Stimulated activated CD4-positive, alpha-beta T cell treated with anti-CD3 and anti-CD28 coated beads, Interleukin-4, amount 100 ng/mL, for 4 hours (primary cell): ENCODE measurements at places on chromosomes 16 and 17.
A peak's percentile ranks its signal among the peaks of the same experiment; 100 is the strongest.

DNA sequence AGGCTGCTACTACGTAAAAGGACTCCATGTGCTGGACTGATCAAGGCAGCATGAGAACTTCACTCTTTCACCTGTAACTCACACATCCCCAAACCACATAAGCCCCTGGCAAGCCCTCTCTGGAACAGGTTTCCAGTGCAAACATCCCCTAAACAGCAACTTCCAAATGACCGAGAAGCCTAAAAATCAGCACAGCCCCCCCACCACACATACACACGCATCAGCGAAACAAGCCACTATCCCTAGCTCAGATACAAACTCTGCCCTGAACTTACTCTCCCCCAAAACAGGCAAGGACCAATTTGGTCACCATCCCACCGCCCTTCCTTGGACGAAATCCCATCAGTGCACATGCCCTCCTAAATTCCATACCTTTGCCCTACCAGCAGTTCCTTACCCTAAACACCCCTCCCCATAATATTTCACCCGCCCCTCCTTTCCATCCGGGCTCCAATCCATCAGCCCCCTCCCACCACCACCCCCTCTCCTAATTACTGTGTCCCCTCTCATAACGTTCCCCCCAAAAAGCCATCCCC is 735 bp downstream of the LSM12 start:
- DNase-seq: no peak

- DNase-seq: peak; percentile 79
These were observed at the start of the genes ACADVL and DLG4 for GRCh38 chr17:7219812-7220592. TSS of gene ACADVL (plus strand) at chr17:7219938. CDS start at chr17:7219985, 47 bp downstream. TSS of gene DLG4 (minus strand) at chr17:7219836.

GRCh38 chr16:2710021-2710710 is 9.9 kb downstream of the PRSS27 start:
- no peak for DNase-seq

DNA sequence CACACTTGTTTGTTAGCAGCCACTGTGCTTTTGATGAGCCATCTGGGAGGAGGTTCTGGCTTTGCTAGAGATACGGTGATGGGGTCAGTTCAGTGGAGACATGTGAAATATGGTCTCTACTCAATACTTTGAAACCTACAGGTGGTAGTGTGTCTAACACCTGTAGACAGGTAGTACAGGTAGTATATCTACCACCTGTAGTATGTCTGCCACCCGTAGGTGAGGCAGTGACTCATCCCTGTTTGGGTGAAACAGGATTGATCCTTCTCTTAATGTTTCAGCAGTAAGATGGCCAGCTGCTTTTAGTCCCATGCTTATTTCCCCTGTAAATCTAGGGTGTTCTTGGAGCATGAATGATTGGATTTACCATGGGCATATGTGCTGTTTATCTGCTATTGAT is 240.8 kb downstream of the SNX29 start:
- DNase-seq: no peak

GRCh38 chr16:20899071-20899470 is 1.1 kb downstream of the DCUN1D3 start:
- no peak for DNase-seq

DNA sequence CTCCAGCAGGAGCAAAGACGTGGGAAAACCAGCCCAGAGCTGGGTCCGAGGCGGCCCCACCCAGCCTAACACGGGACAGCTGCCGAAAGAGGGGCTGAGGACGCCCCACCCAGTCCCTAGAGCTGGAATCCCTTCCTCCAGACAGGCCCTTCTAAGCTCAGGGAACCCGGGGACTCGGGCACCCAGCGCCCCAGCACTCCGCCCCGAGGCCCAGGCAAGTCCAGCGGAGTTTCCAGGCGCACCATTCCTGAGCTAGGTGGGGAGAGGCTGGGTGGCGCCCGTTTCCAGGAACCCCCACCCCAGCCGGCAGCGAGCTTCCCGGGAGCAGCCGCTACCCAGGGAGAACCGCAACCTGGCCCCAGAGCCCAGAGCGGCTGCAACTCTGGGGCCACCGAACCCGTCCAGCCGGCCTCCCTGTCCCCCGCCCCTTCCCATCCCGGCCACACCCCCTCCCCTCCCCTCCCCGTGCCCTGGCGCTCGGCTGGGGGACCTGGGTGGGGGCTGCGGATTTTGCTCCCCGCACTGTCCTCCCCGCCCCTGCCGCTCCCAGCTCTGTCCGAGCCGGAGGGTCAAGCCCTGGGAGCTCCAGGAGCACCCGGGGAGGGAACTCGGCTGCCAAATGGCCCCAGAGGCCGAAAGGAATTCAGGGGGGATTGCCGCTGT is 536 bp downstream of the TMC6 start:
- DNase-seq: no peak

- DNase-seq: no peak
These were observed 26.2 kb downstream of the ANKRD40 start for GRCh38 chr17:50681263-50682200.

DNA sequence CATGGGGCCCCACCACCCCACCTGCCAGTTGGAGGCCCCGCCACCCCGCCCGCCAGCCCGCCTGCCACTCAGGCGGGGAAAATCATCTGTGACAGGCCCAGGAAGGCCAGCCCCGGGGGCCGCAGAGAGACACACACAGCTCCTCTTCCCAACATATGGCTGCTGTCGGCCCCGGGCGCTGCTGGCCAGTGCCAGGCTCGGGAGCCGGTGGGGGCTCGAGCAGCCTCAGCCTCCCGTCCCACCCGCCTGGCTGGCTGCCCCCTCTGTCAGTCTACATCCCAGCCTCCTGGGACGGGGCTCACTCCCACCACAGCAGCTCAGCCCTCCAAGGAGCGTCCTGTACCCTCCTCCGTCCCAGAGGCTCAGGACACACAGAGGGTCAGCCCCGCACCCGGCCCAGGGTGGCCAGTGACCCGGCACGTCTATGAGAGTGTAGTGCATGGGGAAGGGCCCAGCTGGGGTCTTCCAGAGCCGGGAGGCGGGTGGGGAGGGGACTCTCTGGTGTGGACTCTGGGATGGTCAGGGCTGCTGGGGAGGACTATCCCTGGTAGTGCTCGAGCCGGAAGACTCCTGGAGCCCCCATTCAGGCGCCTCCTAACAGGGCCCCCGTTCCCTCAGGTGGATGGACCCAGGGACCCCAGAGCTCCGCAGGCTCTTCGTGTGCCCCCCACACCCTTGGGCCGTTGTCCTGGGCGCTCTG is 3.6 kb upstream of the PRR35 start:
- no peak for DNase-seq

DNA sequence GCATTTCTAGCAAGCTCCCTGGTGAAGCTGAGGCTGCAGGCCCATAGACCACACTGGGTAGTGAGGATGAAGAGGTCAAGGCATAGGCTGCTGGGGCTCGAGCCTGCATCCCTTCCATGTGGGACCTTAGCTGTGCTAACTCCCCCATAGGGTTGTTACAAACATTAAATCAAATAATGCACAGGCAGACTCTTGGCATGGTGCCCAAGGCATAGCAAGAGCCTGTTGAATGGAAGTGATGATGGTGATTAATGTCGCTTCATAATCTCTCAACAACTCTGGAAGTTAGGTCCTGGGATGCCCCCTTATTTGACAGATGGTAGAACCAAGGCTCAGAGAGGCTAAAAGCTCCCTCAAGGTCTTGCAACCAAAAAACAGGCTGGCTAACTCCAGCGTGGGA is 283.9 kb upstream of the EEF2KMT start:
- no peak for DNase-seq

DNA sequence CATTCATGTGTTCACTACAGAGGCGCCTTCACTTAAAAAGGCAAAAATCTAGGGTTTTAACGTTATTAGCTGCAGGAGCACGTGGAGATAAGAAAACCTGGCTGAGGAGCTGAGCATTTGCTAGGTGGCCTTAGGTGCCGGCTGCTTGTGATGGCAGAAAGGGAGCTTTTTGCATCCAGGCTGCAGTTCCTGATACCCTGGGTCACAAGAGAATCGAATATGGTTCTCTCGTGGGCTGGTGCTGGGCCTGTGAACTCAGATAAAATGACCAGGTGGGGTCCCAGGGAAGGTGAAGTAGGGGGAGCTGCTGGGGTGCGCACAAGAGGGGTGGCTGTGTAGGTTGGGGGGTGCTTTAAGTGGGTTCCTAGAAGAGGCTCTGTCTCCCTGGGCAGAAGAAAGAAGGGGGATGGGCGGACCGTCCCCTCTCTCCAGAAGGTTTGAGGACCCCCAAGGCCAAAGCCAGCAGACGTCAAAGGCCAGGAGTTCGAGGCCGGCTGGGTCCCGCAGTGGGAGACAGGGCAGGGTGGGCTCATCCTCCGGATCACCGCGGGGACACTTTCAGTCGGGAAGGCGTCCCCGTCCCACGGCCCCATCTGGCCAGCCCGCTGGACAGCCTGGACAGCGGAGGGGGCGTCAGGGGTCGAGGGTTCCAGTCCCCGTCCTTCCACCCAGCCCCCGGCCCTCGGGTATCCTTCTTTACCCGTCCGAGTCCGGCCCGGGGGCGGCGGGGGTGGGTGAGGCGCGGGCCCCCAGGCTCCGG is 740 bp upstream of the CMIP start:
- no peak for DNase-seq

DNA sequence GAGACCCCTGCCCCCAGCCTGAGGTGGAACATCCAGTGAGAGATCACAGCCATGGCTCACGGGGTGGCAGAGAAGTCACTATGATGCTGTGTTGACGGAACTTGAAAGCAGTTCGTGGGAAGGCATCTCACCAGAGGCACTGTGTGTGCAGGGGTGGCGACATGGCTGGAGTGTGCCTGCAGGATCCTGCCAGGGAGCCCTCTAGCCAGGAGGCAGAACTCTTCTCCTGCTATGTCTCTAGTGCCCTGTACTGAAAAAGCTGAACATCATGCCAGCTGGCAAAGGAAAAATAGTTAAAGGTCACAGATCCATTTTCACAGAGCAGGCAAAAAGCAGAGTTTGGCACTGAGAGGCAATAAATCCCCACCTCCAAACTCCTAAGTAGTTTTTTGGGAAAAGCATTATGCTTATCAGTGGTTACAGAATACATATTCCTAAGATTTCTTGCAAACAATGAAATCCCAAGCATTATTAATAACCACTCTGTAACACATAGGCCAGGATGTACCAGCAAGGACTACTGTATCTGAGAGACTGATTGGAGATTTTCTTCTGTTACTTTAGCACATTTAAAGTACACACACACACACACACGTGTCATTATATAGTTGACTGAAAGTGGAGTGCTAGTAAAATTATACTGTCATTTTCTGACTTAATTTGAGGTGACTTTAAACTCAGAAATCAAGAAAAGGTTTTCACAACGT is 36.8 kb downstream of the TNRC6C start:
- peak; percentile 10 for DNase-seq

- DNase-seq: no peak
These were observed 49.4 kb downstream of the IQCK start for GRCh38 chr16:19767497-19767896.

DNA sequence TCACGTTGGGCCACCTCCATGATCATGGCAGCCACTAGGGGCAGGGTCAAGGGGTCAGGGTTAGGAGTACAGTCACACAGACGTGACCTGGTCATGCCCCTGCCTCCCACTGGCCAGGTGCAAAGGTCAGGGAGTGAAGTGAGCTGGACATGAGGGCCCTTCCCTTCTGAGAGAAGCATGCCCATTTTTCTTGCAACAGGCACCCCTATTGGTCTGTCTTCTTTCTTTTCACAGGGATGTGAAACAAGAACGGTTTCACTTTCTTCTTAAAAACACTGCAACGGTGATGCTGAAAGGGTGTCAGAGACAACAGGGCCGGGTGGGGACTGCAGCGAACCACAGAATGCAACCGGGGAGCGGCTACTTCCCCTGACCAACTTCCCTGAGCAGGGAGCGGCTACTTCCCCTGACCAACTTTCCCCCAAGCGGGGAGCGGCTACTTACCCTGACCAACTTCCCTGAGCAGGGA is 52.1 kb upstream of the DOC2B start:
- no peak for DNase-seq

- DNase-seq: peak; percentile 72
These were observed 1.6 kb downstream of the PITPNC1 start for GRCh38 chr17:67378454-67379250.

DNA sequence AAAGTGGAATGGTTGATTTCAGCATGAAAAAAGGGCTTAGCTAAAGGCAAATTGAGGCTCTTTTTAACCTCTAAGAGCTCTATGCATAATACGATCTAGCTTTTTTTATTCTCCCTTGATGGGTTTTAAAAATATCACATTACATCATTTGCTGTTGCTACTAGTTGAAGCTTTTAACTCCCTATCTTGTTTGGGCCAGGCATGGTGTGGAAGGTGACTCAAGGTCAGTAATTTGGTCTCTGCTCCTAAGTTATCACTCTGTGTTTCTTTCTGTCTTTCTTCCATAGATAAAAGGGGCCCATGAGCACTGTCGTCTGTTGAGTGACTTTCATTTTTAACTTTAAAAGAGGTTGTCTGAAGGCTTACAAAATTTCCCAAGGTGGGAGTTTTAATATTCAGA is 58.1 kb upstream of the GOT2 start:
- no peak for DNase-seq

DNA sequence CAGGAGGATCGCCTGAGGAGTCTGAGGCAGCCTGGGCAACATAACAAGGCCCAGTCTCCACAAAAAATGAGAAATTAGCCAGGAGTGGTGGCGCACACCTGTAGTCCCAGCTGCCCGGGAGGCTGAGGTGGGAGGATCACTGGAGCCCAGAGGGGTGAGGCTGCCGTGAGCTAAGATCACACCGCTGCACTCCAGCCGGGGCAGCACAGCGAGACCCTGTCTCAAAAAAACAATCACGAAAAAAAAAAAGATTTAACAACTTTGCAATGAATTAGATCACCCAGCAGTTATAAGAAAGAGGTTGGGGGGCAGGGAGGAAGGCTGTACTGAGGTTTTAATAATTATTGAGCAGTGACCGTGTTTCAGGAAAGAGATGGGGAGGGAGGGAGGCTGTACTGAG is 49.4 kb downstream of the RPH3AL start:
- no peak for DNase-seq

- no peak for DNase-seq
These were observed 85.0 kb upstream of the ZNF750 start for GRCh38 chr17:82924812-82925211.
